ENCODE measurements at places on chromosomes 1 and 21. TPM values are rescaled to one million over a fixed set of nuclear protein-coding genes. Genes with fewer than 3 reads are reported as not detected.

The FAM151A gene
- total RNA-seq, result not detected

The MPL gene
- total RNA-seq, result not detected

The REG4 gene
- 0.40 TPM for total RNA-seq

The TRAF5 gene
- total RNA-seq, result 5.1 TPM

The KCNH1 gene
- not detected for total RNA-seq

The RIMS3 gene
- total RNA-seq, result 4.2 TPM

The LEFTY1 gene
- not detected for total RNA-seq

The RHOC gene
- total RNA-seq, result 405 TPM

Measured in PC-3 (cell line).